ENCODE measurements at places on chromosomes 7 and 10.

DNA sequence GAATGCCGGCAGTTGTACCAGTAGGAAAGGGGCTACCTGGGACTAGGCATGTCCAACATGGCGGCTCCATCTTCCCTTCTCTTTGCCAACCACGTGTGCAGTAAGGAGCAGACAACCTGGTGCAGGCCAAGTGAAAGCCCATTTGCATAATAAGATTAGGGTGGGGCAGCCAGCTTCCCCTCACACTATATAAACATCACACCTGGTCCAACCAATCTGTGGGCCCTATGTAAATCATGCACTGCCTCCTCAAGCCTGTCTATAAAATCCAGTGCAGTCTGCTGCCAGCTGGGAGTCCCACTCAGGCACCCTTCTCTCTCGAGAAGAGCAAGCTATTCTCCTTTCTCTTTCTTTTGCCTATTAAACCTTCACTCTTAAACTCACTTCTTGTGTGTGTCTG lies 429.3 kb downstream of the CALN1 start:
- DNase-seq = no peak

GRCh38 chr7:69395061-69395714 lies 203.1 kb upstream of the AUTS2 start:
- DNase-seq = no peak

DNA sequence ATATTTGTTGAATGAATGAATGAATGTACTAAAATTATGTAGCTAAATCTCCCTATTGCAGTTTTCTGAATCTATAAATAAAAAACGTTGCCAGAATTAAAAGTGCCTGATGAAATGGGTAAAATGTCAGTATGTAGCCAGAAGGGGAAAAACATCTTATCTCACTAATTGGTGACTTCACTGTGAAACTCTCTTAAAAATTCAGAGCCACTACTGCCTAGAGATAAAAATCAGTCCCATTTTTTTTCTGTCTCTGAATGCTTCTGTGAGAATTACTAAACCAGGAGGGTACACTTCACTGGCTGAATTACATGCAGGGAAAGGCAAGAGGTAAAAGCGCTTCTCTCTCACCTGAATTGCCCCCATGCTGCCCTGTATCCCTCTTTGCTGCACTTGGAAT lies 69.6 kb upstream of the HPS1 start:
- DNase-seq = no peak

DNA sequence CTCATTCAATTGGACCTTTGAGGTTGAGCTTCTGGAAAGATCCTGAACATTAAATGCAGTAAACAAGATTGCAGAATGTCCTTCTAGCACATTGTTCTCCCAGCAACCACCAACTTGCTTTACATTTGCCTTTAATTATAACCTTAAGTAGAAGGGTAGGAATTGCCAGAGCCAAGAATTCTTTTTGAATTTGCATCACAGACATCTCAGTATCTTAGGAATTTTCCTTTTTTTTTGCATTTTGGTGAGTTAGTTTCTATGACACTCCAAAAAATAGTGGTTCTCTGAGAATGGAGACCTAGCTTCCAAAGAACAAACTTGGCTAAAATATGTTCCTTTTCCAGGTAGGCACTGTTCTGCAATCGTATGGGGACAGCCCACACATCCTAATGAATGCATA lies 456.0 kb downstream of the GATA3 start:
- no peak for DNase-seq

DNA sequence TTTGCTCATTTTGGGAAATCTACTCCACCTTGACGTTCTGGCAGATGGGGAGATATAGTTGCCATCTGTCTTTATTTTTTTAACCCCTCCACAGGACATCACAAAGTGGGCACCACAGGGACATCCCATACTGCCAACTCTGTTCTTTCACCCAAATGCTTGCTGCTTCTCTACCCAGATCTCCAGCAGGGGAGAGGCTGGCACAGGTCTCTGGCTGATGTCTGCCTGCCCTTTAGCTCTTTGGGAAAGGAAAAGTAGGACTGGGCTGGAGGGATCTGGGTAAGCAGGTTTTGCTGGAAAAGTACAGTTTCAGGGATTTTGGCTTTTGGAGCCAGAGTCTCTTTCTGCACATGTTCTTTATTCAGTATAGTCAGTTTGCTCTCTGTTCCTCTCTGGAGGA lies 156.7 kb downstream of the ANLN start:
- DNase-seq = no peak

- no peak for DNase-seq
Measured at GRCh38 chr10:114058297-114058696, 14.6 kb downstream of the ADRB1 start.

- peak; percentile 83 for DNase-seq
Measured at GRCh38 chr10:22252801-22253579, 35.2 kb upstream of the EBLN1 start.

- no peak for DNase-seq
Measured at GRCh38 chr10:101851411-101852116, 8.0 kb upstream of the KCNIP2 start.

- DNase-seq = no peak
Measured at GRCh38 chr10:125936331-125936730, 40.0 kb downstream of the FANK1 start.

DNA sequence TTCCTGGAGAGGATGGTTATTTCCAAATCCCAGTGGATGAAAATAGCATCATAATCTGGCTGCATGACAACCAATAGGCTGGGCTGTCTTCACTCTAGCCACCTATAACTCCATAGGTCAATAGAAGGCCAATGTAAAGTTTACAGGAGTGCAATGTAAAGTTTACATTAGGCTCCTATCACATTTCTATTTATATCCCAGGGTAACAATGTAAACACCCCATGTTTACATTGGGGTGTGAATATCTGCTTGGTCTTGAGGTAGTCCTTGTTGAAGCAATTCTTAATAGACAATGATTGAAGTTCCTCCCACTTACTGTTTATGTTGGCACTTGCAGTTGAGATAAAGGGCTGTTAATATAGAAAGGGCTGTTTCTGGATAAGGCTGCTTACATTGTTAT lies 21.5 kb downstream of the CH25H start:
- no peak for DNase-seq

GRCh38 chr7:95141755-95142154 lies 182.6 kb downstream of the PON1 start:
- no peak for DNase-seq

- DNase-seq = no peak
Measured at GRCh38 chr10:21352886-21353285, 172.6 kb downstream of the SKIDA1 start.

DNA sequence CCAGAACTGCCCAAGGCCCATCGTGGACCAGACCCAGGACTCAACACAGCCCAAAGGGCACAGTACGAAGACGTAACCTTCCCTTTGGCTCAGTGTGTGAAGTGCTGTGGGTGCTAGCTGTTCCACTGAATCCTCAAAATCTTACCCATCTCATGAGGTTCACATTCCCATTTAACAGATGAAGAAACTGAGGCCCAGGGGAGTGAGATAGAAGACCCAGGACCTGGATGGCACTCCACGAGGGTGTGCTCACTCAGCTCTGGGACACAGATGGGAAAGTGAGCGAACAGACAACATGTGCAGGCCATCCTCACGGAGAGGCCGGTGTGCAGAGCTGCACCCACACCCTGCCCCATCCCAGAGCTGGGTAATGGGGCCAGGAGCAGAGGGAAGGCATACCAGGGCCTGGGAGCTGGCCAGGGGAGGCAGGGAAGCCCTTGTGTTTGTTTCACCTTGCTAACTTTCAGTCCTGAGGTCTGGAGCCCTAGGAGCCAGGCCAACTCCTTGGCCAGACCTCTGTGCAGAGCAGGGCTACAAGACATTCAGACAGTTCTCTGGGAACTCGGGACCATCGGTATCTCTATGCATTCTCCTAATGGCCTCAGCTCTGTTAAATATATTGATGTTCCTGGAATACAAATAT lies 100.3 kb upstream of the ZMIZ1 start:
- DNase-seq = no peak

DNA sequence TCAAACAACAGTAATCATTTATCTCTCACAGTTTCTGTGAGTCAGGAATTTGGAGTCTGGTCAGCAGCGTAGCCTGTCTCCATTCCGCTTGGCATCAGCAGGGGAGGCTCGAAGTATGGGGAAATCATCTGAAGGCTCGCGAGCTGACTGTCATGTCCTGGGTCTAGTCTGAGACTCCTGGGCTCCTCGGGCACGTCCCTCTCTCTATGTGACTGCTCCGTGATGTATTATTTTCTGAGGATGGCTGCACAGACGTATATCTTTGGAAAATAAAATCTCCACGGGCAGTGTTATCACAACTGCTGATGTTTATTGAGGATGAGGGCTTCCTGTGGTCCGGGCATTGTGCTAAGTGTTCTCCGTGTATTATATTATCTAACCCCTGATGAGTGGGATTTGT lies 23.3 kb upstream of the PCGF5 start:
- no peak for DNase-seq

- DNase-seq = no peak
Measured at GRCh38 chr7:130350945-130351790, 6.6 kb downstream of the CPA5 start.

- DNase-seq = no peak
Measured at GRCh38 chr10:118311505-118311904, 30.6 kb downstream of the FAM204A start.

GRCh38 chr10:44380829-44381600 lies 3.9 kb downstream of the CXCL12 start:
- DNase-seq = no peak

DNA sequence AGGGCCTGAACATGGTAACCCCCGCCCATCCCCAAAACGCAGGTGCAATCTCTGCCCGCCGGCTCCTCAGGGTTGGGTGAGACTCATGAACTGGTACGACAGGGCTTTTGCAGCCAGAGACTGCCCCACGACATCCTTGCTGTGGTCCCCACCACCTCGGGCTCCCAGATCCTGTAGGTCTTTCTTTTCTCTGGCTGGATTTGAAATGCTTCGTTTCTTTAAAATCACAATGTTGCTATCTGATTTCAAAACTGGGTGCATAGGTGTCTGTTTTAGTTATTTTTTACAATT lies 21.9 kb downstream of the WDR86 start:
- DNase-seq = no peak

DNA sequence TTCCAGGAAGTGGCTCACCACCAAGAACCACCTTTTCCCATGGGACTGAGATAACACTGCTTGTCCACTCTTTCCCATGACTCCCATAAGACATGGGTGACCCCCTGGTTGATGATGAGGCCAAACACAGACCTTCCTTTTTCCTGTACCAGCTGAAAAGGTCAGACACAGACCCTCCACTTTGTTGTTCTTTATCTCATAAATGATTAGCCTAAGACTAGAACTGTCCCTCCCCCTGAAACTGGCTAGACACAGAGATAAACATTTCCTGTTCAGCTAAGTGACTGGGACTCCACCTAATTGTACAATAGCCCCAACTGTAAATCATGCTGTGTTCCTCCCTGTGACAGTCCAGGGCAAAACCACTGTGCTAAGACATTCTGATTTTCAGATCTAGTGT lies 8.2 kb upstream of the NRG3 start:
- DNase-seq = no peak

GRCh38 chr10:49571388-49571787 lies 32.5 kb upstream of the ERCC6 start:
- DNase-seq = no peak
